ENCODE measurements at places on chromosomes 7 and 10. TPM values are rescaled to one million over a fixed set of nuclear protein-coding genes. Genes with fewer than 3 reads are reported as not detected.

The HOXA9 gene
- not detected for total RNA-seq

The SERPINE1 gene
- not detected for total RNA-seq

The INTS15 gene
- total RNA-seq: 35.2 TPM

The HOXA13 gene
- 0.07 TPM for total RNA-seq

The FRG2B gene
- not detected for total RNA-seq

The DNAJC12 gene
- total RNA-seq: 72.8 TPM

The CLCN1 gene
- not detected for total RNA-seq

The EBF3 gene
- total RNA-seq: not detected

The FAM237B gene
- total RNA-seq: not detected

The ACBD7 gene
- total RNA-seq: 0.63 TPM

The LIPN gene
- total RNA-seq: not detected

DNA sequence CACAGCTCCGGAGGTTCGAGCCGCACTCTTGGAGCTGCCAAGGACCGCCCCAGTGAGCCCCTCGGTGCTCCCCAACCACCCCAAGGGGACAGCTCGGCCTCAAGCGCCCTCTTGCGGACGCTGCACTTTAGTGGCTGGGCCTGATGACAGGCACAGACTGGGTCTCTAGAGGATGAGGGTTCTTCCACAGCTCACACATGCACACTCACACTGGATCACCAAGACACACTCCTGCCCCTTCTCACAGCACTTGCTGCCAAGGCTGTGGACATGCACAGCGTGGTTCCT is 2.1 kb downstream of the RET start:
- DNase-seq: peak; percentile 81

GRCh38 chr10:22704942-22705341 is 9.4 kb downstream of the PIP4K2A start:
- DNase-seq: no peak

- DNase-seq: no peak
Observed at GRCh38 chr7:2882111-2882510, 38.0 kb upstream of the GNA12 start.

DNA sequence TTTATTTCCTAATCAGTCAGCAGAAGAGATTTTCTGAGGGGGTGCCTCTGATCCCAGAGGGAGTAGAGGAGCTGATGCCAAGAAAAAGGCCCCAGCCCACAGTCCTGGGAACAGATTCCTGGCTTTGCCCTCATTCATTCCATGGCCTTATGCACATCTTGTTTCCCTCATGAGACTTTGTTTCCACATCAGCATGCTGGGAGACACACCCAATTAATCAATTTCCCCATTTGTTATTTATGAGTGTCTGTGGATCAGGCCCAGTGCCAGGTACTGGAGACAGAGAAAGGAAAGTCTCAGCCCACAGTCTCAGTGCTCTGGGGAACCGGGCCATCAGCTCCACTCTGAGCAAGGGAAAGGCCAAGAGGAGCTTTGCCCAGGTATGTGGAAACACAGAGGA is 496.2 kb upstream of the ZMIZ1 start:
- no peak for DNase-seq

- no peak for DNase-seq
Observed at GRCh38 chr10:125859128-125859817, 21.8 kb downstream of the DHX32 start.

- no peak for DNase-seq
Observed at GRCh38 chr7:94049615-94050014, 45.5 kb upstream of the BET1 start.

DNA sequence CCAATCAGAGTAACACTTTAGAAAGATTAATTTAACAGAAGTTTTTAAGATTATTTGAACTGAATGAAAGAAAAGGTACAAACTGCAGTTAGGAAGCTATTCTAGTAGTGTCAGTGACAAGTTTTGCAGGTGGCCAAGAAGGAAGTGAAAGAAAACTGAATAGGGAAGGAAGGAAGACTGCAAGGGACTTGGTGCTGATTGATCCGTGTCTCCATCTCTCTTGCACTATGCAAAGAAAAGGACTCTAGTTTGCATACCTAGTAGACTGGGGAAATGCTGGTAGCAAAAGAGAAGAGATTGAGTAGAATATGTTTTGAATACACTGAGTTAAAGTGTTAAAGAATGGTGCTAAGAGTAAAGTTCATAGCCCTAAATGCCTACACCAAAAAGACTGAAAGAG is 33.0 kb downstream of the OR6V1 start:
- peak; percentile 95 for DNase-seq

- DNase-seq: peak; percentile 82
Observed at GRCh38 chr7:19754521-19755116, 18.8 kb downstream of the TMEM196 start.

GRCh38 chr10:90420637-90421318 is 437.1 kb downstream of the HTR7 start:
- no peak for DNase-seq

DNA sequence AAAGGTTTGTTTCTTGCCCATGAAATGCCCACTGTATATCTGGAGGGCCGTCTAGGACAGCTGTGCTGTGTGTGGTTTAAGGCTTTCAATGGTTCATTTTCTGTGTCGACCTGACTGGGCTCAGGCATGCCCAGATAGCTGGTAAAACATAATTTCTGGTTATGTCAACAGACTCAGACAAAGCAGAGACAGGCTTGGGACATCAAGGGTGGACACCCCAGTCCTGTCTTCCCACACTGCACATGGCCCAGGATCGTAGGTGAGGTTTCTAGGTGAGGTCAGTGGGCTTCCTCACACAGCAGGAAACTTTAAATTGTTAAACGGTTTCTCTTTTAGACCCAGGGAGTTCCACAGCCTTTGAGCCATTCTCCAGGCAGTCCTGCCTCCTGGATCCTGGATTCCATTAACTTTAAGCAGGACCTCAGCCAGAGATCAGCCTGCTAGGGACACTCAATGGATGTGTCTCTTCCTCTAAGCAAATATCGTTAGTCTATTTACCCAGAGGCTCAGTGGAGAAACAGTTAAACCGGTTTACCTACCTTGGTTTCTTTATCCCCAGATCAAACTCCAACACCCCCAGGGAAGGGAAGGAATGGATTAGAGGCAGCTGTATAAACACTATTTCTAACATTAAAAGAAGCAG is 66.4 kb downstream of the ST8SIA6 start:
- peak; percentile 30 for DNase-seq

- no peak for DNase-seq
Observed at GRCh38 chr7:156139112-156139511, 326.8 kb upstream of the SHH start.

GRCh38 chr10:117140525-117140902 is 2.4 kb upstream of the VAX1 start:
- no peak for DNase-seq

- no peak for DNase-seq
Observed at GRCh38 chr7:108210796-108211195, 80.6 kb upstream of the LAMB4 start.

GRCh38 chr7:137949416-137950262 is 52.2 kb downstream of the CREB3L2 start:
- DNase-seq: no peak
